ENCODE measurements at places on chromosomes 6 and 20. TPM values are rescaled to one million over a fixed set of nuclear protein-coding genes. Genes with fewer than 3 reads are reported as not detected.

DNA sequence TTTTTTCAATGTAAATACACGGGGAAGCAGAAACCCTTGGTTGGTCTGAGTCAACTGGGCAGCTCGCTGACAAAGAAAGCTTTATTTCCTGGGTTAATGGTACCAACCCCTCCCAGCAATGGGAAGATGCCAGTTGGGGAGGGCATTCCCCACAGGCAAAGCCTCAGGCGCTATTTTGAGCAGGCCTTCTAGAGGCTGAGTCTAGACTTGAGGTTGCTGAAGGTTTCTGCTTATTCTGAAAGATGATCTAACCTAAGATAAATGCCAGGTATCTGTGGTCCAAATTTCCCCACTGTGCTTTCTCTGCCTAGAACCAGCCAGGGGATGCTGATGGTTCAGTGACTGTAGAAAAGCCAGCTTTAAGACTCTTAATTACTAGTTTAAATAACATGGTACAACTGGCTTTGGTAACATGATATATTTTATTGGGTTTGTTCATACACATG lies 172.5 kb upstream of the JARID2 start:
- no peaks in the 10 kb centered on the region for H3K36me3 ChIP-seq
- H3K27me3 ChIP-seq: no peaks in the 10 kb centered on the region
- no peak for DNase-seq
- no peak overlapping the region for H3K4me3 ChIP-seq
- H3K4me1 ChIP-seq: no peaks in the 10 kb centered on the region

GRCh38 chr6:26064619-26065257 lies 22.5 kb upstream of the HFE start:
- no peaks in the 10 kb centered on the region for H3K27me3 ChIP-seq
- no peak overlapping the region for H3K4me3 ChIP-seq
- H3K27ac ChIP-seq: no peak overlapping the region
- no peaks in the 10 kb centered on the region for H3K36me3 ChIP-seq
- DNase-seq: no peak

DNA sequence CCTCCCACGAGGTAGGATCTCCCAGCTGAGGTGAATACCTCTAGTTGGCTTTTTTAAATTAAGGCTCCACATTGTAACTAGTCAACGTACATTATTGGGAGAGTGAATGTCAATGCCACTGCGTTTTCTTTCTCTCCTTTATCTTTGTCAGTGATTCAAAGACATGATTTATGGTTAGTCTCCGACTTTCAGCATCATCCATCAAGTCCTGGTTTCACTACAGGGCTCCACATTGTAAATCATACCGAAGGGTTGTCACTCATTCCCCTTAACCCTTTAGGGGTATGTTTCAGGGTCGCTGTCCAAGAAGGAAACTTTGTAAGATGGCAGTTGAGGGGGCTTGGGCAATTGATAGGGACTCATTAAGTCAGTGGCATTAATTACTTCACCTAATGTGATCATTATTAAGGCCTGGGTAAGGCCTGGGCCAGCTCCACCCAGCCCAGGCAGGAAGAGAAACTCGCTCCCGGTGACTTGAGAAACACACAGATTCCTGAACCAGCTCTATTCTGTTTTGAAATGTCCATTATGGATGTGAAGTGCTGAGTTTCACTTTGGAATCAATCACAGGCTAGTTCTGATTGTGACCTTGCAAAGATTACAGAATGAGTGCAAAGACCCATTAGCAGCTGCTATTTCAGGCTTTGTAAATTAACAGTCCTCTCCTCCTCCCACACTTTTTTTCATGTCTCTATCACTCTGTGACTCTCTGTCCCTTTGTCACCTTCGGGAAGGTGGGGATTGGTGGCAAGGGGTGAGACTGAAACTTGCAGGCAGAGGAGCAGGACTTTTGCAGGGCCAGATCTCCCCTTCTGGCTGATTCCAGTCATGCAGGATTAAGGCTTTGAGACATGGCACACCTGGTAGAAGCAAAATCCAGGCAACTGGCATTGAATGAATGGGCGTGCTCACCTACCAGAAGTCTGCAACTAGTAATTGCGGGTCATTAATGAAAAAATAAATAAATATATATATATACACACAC lies 222.4 kb downstream of the TSHZ2 start:
- H3K27me3 ChIP-seq: no peaks in the 10 kb centered on the region
- no peaks in the 10 kb centered on the region for H3K36me3 ChIP-seq
- peaks cover 3% of the 10 kb centered on the region for H3K4me1 ChIP-seq
- H3K4me3 ChIP-seq: no peak overlapping the region

DNA sequence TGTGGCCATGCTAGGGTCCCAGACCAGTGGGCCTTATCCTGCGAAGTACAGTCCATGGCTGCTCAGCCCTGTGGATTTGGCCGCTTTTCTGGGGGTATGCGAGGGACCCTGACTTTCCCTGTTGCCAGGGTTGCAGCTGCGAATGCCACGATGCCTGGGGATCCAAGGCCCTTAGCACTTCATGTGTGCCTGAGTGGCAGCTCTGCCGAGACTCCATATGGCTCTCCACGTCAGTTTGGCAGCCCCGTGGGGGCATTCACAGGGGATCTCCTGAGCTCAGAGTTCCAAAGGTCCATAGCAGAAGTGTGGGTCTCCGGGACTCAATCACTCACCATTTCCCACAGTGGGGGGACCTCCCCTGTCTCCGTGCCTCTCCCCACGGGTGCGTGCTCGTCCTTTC lies 319.5 kb downstream of the DOK5 start:
- no peak overlapping the region for H3K4me3 ChIP-seq
- H3K36me3 ChIP-seq: no peaks in the 10 kb centered on the region
- H3K27ac ChIP-seq: no peak overlapping the region
- H3K4me1 ChIP-seq: no peaks in the 10 kb centered on the region

Gene EPB41L1
- total RNA-seq: 22.9 TPM

Gene ARMH2
- total RNA-seq: not detected

- no peaks in the 10 kb centered on the region for H3K4me1 ChIP-seq
- no peaks in the 10 kb centered on the region for H3K27me3 ChIP-seq
- no peak overlapping the region for H3K27ac ChIP-seq
Observed at GRCh38 chr6:163554663-163555062, 140.1 kb downstream of the QKI start.

DNA sequence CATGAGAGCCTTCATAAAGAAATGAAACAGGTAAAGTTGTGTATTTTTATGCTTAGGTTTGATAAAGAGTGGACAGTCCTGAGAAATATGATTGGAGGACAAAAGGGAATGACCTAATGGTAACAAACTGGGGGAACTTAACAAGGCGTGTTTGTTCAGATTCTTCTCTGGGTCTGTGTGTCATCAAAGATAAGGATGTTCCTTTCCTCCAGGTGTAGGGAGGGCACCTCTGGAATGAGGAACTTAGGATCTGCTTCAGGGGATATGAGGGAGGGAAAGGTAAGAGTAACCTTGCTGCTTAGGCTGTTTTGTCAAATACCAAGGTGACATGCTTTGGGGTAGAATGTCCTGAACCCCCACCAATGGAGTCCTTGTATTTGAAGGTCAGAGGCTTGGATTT lies 291.9 kb downstream of the KCNQ5 start:
- H3K27me3 ChIP-seq: no peaks in the 10 kb centered on the region
- H3K4me1 ChIP-seq: no peaks in the 10 kb centered on the region
- H3K36me3 ChIP-seq: no peaks in the 10 kb centered on the region
- H3K4me3 ChIP-seq: no peak overlapping the region
- H3K27ac ChIP-seq: no peak overlapping the region
